ENCODE measurements at places on chromosomes 1 and 21. TPM values are rescaled to one million over a fixed set of nuclear protein-coding genes. Genes with fewer than 3 reads are reported as not detected.

- no peak for DNase-seq
These were observed 54.2 kb downstream of the TMEM53 start for GRCh38 chr1:44620072-44620471.

DNA sequence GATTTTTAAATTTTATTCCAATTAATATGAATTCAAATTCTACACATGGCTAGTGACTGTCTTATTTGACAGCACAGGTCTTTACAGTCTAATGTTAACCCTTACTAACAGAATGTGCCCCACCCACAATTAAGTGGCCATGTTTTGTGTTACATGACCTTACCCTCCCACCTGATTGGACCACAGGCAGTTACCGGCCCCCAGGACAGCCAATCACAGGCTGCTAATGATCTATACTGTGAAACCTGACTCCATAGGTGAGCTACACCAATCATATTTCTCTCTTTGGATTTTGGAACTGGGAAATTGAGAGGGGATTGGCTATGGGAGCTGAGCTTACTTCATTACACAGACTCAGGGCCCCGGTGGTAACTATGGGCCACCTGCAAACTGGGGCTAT, 27.5 kb downstream of the ZP4 start:
- no peak for DNase-seq

GRCh38 chr1:199272628-199273086, 633.8 kb downstream of the PTPRC start:
- peak; percentile 15 for DNase-seq

DNA sequence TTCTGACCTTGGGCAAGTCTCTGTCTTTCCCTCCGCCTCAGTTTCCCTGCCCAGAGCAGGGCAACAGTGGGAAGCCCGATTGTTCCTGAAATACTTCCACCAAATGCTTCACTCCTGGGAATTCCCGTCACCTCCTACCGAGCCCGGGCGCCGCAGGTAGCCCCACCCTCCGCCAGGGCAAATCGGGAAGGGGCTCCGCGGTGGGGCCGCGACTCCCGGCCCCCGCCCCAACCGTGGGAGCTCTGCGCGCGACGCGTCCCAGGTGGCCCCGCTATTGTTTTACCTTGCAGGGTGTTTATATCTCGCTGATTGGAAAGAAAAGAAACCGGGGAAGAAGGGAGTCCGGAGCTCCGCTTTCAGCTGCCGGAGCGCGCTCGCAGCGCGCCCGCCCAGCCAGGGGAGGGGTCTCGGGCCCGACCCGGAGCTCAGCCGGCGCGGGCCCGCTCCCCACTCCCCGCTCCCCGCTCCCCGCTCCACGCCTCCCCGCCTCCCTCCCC, 407 bp downstream of the IGSF3 start:
- DNase-seq = peak; percentile 30

DNA sequence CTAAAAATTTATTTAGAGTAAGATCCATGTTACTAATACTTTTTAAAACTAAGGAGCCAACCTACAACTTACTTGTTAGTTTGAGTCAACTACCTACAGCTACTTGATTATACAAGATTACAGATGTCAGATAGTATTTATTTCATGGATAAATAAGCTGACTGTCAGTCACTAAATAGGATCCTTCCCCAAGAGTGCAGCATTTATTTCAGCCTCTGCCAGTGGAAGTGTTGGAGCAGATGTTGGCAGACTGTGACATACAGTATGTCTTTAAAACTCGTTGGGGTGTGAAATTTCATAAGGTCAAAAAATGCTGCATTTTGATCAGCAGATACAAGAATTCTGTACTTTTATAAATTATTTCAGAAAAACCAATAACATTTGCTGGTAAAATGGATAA, 156.2 kb downstream of the AKT3 start:
- no peak for DNase-seq

- DNase-seq = no peak
These were observed 41.6 kb upstream of the WNT4 start for GRCh38 chr1:22184454-22184853.

DNA sequence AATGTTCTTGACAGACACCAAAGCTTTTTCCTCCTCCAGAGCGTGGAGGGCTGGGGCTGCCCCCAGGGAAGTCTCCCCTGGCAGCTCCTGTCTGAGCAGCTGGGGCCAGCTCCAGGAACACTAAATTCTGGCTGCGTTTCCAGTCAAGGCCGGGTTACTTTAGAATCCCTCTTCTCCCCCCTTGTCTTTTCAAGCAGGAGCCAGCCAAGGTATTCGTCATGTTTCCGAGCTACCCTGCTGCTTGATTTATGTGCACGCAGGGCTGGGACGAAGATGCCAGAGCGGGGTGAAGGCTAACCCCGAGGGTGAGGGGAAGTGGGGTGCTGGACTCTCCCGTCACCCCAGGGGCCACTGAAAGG, 68.1 kb upstream of the ANGPTL1 start:
- DNase-seq = peak; percentile 51

DNA sequence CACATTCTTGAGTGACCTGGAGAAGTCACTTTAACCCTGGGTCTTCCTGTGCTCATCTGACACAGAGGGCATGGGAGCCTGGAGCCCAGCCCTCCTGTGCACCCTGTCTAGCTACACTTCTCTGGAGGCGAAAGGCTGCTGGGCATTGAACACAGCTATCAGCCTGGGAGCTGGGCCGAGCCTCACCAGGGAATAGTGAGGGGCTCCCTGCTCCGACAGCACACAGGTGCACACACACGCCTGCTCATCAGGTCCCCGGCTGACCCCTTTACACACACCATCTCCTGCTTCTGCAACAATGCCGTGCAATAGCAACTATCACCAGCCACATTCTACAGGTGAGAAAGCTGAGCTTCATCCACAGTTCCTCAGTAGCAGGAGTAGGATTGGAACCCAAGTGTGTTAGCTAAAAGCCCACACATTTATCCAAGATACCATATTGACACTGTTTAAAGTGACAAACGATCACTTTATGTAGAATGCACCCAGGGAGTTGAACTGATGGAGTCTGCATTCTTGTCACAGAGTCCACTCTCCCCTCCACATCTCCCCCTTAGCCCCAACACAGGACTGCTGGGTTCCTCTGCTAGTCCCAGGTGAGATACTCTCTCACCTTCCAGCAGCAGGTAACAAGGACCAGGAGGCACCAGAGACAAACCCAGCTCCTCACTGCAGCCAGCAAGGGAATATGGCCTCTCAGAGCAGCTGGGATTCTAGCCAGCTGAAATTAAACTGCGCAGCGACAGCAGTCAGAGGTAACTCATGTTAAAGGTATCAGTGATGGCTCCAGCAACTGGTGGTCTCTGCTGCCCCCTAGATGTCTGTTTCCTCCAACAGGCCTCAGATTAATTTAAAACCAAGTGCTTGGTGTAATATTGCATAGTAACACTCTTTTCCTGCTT, 18.3 kb upstream of the CAPN8 start:
- DNase-seq = peak; percentile 85

- no peak for DNase-seq
These were observed 253.5 kb upstream of the CACYBP start for GRCh38 chr1:174746024-174746808.

DNA sequence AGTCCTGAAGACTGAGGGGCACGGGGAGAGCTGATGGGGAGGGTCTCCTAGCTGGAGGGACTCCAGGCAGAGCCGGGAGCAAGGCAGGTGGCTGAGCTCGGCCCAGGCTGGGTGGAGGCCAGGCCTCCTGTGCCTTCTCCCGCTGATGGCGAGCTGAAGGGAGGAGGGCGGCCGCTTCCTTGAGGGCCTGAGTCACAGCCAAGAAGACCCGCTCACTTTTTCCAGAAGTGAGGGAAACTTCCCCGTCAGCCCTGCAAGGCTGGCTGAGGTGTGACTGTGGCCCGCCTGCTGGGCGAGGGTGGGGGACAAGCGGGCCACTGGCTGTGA, 1.7 kb upstream of the VWA1 start:
- peak; percentile 82 for DNase-seq

Gene MROH7
- polyA plus RNA-seq = 0.95 TPM

Gene SPRR2B
- not detected for polyA plus RNA-seq

Gene OR2L13
- not detected for polyA plus RNA-seq

Gene KIF26B
- 11.3 TPM for polyA plus RNA-seq

Gene SV2A
- polyA plus RNA-seq = 5.5 TPM

All from hepatocyte (in vitro differentiated cells).